GM12865 (cell line): ENCODE measurements at places on chromosomes 3 and 15.

DNA sequence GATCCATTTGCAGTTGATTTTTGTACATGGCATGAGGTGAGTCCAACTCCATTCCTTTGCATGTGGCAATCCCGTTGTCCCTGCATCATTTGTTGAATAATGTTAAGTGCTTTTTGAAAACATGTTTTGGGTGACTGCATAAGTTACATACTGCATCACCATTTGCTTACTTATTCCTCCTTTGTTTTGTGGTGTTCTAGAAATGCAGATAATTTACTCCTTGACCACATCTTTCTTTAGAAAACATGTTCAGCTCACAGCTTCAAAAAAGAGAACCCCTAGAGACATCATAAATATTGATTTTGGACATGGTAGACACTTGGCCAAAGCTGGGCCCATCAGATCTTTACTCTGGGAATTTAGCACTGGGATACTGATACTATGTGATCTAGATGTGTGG is 135.3 kb upstream of the DAZL start:
- DNase-seq: no peak

GRCh38 chr3:183539811-183540210 is 15.7 kb downstream of the KLHL6 start:
- DNase-seq: no peak

- peak; percentile 72 for DNase-seq
Observed at GRCh38 chr3:186790261-186790981, 7.0 kb downstream of the EIF4A2 start.

- no peak for DNase-seq
Observed at GRCh38 chr3:16448639-16449070, 64.8 kb downstream of the RFTN1 start.

- no peak for DNase-seq
Observed at GRCh38 chr15:70088887-70089691, 8.6 kb downstream of the TLE3 start.

DNA sequence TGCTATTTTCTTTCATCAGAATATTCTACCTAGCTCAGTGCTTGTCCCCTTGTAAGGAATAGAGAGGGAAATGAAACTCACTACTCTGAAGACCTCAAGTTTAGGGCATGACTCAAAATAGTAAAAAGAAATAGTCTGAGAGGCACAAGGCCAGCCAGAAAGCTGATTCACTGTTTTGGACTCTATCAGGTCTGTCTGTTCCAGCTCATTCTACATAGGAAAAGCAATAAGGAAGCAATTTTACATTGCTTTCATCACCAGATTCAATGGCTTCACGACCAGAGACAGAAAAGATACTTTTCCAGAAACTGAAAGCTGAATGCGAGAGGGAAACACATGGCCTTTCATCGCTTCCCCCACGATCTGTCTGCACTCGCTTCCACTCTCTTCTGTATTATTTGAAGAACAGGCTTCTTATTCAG is 276.0 kb downstream of the GBE1 start:
- DNase-seq: peak; percentile 44

- DNase-seq: no peak
Observed at GRCh38 chr3:47202542-47202941, 38.6 kb upstream of the SETD2 start.

DNA sequence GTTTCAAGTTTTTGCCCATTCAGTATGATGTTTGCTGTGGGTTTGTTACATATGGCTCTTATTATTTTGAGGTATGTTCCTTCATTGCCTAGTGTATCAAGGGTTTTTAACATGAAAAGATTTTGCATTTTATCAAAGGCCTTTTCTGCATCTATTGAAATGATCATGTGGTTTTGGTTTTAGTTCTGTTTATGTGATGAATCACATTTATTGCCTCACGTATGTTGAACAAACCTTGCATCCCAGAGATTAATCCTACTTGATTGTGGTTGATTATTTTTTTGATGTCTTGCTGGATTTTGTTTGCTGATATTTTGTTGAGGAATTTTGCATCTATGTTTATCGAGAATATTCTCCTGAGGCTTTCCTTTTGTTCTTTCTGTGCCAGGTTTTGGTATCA is 39.4 kb downstream of the TMCO5A start:
- no peak for DNase-seq

DNA sequence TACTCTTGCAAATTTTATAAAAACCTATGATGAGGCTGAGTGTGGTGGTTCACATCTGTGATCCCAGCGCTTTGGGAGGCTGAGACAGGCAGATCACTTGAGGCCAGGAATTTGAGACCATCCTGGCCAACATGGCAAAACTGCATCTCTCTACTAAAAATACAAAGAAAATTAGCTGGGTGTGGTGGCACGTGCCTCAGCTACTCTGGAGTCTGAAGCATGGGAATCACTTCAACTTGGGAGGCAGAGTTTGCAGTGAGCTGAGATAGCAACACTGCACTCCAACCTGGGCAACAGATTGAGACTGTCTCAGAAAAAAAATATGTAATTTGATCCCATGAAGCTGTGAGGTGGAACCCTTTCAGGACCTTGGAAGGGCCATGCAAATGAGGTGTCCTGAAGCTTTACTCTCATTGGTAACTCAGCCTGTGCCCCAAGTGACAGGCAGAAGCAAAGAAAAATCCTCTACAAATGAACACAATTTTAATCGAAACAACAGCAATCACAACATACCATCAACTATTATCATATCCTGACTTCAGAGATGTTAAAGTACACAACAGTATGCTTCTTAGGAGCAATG is 84.6 kb upstream of the CDV3 start:
- DNase-seq: peak; percentile 70

DNA sequence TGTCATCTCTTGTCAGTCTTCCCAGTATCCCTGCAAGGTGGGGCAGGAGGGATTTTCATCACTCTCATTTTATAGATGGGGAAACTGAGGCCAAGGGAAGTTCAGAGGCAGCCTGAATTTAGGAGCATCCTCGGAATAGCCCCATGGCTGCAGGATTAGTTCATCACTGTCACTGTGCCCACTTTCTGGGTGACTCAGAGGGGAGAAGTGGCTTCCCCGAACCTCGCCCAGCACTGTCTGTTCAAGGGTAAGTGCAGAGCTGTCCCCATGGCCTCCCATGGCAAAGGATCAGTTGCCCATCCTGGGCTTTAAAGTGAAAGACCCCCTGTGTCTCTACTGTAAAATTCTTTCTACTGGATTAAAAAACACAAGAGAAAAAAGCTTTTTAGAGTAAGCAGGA is 60.0 kb upstream of the SEC13 start:
- no peak for DNase-seq

DNA sequence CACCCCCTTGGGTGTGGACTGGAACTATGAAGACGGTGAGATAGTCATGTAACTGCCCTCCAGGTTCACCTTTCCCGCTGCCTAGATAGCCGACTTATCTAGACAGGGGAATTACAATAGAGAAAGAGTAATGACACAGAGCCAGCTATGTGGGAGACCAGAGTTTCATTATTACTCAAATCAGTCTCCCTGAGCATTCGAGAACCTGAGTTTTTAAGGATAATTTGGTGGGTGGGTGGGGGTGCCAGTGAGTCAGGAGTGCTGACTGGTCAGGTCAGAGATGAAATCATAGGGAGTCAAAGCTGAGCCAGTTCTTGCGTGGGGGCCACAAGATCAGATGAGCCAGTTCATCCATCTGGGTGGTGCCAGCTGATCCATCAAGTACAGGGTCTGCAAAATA is 19.7 kb upstream of the DNAJC19 start:
- no peak for DNase-seq

GRCh38 chr15:81666839-81667238 is 292.8 kb upstream of the TMC3 start:
- DNase-seq: peak; percentile 36

DNA sequence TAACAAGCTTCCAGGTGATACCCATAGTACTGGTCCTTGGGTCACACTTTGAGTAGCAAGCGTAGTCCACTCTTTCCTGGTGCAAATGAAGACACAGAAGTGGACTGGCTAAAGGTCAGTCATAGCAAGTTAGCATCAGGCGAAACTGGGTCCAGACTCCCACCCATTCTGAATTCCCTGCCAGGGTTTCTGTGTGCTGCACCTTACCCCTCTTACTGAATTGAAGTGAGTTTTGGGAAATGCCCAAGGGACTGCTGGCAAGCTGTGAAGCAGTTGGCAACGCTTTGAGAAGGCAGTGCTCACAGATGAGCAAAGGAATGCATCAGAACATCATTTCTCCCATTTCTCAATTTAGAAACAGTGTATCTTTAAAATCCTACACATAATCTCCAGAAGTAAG is 1.8 kb upstream of the LSG1 start:
- DNase-seq: no peak

- no peak for DNase-seq
Observed at GRCh38 chr3:109057056-109057455, 60.9 kb downstream of the MORC1 start.

GRCh38 chr3:194270627-194271459 is 80.3 kb downstream of the CPN2 start:
- DNase-seq: no peak

DNA sequence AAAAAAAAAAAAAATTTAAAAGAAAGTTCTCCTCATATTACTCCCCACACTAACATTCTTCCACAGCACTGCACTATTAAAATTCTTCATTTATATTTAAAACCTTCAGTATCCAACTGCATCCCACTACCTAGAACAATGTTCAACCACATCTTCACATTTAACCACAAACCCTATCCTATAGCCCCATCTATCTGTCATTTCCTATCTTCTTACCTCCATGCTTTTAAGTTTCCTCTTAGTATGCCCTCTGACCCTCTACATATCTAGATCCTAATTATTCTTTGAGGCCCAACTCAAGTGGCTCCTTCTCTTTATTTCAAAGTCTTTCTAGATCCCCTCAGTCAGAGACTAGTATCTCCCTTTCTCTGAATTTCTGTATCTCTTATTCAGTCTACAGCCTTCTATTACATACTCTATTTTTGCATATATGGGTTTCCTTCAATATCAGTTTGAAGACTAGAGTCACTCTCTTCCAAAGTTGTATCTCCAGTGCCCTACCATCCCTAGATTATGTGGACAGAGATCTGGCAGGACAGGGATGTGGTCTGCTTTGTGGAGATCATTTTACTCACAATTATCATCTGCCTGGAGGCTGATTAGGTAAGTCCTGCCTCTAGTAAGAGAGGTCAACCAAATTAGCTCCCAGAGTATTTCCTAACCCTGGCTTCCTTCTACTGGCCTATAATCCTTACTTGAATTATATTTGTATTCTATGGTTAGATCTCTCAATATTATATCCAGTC is 1.4 kb downstream of the CIAO2A start:
- DNase-seq: peak; percentile 29

DNA sequence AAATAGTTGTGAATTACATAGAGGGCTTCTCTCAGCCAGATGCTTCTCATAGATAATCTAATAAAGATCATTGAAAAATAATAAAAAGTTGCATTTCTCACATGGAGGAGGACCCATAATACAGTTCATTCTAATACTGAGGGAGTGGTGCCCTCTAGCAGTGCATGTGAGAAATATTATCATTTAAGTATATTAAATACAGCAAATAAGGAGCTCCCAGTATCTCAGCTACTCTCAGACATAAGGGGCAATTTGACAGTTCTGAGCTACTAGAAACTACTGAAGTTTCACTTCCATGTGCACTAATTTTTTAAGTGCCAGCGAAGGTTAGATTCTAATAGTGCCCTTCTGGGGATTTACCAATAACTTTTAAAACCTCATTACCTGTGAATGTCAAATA is 188.3 kb downstream of the IL5RA start:
- DNase-seq: peak; percentile 68

- peak; percentile 87 for DNase-seq
Observed at GRCh38 chr15:62344806-62345539, 179.9 kb upstream of the C2CD4B start.

- no peak for DNase-seq
Observed at GRCh38 chr15:100842756-100843730, 36.6 kb upstream of the ALDH1A3 start.

DNA sequence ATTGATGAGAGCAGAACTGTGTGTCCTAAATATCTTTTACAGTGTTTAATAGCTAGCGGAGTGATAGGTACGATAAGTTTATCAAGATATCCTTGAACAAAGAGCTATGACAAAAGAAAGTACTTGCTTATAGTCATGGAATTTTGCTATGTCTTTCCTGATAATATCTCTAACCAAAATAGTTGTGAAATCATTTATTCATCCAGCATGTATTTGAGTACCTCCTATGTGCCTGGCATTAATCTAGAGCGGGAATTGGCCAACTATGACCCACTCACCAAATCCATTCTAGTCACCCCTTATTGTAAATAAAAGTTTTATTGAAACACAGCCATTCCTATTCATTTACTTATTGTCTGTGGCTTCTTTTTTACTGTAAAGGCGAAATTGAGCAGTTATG is 46.6 kb downstream of the ZFAND6 start:
- DNase-seq: no peak

DNA sequence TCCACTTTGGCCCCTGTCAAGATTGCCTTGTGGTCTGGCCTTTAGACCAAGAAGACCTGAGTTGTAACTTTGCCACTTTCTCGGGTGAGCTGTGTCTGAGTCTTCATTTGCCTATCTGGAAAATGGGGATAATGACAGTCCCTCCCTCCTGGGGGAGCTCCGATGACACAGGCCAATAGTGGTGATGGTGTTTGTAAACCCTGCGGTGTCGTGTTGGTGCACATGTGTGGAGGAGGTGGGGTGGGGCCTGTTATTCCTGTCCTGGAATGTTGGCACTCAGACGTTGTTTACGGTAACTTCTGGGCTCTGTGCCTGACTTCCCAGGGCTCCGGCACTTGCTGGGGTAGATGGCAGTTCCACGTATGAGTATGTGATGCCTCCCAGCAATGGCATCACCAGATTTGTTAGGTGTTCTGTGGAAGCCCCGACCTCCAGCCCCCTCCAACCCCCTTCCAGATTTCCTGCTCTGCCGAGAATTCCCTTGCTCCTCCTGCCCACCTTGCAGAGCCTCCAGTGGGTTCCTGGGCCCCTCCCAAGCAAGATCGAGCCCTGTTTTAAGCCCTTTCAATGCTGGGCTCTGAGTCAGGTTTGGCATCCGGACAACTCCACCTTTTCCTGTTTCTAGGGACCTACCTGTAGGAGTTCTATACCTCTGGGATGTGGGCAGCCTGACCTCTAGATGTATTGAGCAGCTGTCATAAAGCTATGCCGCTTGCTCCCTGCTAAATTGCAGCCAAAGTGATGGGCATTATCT is 31.4 kb downstream of the HRH1 start:
- no peak for DNase-seq

GRCh38 chr15:98835876-98836275 is 171.7 kb downstream of the PGPEP1L start:
- no peak for DNase-seq

DNA sequence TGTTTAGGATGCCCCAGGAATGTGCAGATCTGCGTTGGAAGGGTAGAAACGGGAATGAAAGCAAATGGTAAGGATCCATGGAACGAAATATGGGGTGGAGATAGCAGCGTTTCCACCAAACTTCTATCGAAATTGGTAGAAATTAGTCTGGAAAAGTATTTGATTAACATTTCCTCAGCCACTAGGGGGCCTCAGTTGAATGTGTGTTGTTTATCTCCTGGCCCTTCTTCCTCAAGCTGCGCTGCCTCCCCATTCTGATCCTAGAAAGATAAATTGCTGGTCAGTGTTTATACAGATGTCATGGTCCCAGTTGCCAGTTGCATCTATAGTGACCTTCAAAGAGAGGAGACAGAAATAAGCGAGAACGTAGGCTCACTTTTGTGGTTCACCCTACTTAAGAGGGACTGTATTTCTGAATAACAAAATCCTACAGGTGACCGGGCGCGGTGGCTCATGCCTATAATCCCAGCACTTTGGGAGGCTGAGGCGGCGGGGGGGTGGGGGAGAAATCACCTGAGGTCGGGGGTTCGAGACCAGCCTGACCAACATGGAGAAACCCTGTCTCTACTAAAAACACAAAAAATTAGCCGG is 457.1 kb downstream of the SQOR start:
- peak; percentile 25 for DNase-seq
